ENCODE measurements at places on chromosomes 1 and 21.

GRCh38 chr1:11470912-11471311 lies 8.0 kb upstream of the DISP3 start:
- DNase-seq, result no peak

- no peak for DNase-seq
These were observed 27.3 kb upstream of the CD84 start for GRCh38 chr1:160606611-160607010.

DNA sequence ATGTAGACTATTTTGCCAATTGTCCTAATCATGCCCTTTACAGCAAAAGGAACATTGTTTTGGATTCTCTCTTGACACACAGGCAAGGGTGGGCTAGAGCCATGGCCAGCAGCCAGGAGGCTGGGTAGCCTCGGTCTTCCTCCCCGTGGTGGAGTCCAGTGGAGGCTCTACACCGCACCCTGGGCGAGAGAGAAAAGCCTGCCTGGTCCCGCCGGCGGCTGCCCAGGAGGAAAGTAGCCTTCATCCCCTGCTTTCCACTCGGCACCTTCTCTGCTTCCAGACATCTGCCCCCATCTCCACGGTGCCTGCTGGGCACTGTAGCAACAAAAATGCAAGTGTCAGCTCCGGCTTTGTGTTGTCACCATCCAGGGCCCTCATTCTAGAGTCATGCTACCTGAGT lies 21.6 kb downstream of the PROK1 start:
- DNase-seq, result no peak

DNA sequence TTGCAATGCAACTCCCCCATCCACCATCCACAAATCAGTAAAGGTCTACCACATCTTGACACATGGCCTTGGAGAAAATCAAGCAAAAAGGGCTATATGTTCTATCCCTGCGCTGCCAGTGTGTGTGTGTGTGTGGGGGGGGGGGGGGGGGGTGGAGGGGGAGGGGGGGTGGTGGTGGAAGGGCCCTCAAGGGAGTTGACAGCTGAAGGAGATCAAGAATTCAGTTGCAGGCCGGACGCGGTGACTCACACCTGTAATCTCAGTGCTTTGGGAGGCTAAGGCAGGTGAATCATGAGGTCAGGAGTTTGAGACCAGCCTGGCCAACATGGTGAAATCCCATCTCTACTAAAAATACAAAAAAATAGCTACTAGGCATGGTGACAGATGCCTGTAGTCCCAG lies 37.6 kb upstream of the CLIC4 start:
- no peak for DNase-seq

- no peak for DNase-seq
These were observed 27.6 kb upstream of the ARHGAP29 start for GRCh38 chr1:94265011-94265422.

DNA sequence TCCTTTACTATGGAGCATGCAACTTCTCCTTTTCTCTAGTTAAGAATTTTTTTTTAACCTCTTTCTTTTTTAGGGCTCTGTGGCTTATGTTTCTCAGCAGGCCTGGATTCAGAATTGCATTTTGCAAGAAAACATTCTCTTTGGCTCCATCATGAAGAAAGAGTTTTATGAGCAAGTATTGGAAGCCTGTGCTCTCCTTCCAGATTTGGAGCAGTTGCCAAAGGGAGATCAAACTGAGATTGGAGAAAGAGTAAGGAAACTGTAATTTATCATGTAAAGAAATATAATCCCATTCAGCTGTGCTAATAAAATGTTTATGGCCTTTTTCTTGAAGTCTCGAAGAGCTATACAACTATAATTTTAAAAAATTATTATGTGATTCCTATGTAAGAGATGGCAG lies 70.1 kb downstream of the HSPA13 start:
- DNase-seq, result no peak

DNA sequence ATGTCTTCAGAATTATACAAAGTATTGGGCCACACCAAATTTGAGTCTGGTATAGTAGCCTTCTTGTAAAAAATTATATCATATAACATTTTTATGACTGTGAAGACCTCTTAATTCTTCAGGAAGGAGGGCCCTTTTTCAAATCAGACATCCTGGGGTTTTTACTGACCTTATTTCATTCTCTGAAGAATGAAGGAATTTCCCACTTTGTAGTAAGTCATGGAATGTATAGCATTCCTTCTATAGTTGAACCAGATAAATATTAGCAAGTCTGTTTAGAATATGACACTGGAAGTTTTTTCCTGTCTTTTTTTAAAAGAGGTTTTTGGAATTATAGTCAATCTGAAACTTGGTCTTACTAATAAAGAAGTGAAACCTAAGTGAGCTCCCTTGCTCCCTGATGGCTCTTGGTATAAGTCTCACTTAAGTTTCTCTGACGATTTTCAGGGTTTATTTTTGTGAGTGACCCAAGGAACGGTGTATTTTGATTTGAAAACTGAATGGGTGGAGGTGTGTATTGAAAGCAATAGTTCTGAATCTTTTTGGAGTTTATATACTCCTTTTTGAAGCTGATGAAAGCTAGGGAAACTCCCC lies 23.7 kb downstream of the SNX27 start:
- DNase-seq, result no peak

DNA sequence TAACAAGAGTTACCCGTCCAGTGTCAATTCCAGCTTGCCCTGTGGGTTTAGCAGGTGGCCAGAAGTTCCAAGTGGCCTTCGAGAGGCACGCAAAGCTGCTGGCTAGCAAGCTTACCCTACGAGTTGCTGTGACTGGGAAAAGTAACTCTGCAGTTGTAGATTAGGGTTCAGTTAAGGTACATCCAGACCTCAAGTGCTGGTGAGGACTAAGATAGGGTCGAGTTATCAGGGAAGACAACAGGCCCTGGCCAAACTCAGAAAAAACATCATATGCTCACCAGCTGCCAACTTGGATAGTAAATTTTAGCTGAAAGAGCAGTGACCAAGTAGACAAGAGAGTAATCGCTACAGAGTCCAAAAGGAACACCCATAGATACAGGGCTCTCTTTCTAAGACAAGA lies 27.7 kb upstream of the LRRC7 start:
- no peak for DNase-seq

GRCh38 chr1:21289700-21290545 lies at the start of gene ECE1:
Gene ECE1 (minus strand): TSS chr1:21290463. CDS start chr1:21290414, 49 bp downstream.
- peak; percentile 47 for DNase-seq

GRCh38 chr1:76090283-76091203 lies 16.0 kb downstream of the ST6GALNAC3 start:
- no peak for DNase-seq

DNA sequence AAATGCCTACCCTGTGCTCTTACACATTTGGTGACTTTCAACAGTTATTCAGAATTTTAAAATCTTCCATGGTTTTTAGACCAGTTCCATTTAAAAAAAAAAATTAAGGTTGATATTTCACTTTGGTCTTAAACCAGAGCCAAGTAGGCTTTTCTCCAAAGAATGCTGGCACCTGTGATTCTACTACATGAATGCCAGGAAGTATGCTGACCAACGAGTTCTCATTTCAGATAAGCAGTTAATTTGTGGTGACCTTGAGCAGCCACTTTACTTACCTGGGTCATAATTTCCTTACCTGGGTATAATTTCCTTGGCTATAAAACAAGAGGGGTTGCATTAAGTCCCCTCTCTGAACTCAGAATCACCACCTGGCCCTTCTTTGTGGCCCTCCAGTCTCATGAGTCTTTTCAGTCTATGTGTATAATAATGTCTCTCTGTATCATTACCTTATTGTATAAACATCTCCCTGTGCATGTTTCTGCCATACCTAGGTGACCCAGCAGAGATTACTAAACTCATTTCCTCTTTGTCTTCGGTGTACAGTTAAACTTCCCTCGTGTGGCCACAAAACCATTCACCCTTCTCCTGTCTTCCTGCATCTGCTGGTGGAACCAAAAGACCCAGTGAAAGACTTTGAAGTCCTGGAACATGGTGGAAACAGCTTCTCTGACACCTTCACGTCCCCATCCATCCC lies 139.1 kb upstream of the DPT start:
- no peak for DNase-seq

DNA sequence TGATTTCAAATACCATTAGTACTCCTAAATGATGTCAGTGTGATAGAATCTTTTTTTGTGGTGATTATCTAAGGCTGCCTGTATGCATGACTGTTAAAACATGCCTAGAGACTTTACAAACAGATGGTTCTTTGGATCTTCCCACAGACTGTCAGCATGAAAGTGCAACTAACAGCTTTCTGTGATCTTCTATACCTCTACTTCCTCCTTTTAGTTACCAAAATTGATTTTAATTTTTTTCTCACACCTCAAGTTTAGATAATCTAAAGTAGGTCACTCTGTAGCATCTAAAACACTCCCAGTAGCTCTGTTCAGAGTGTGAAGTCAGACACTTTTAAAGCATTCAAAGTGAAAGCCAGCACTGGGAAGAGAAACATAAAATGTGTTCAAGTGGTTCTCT lies 534.5 kb downstream of the PTPRC start:
- DNase-seq, result no peak

- no peak for DNase-seq
These were observed 164.0 kb upstream of the KLHDC7A start for GRCh38 chr1:18316764-18317163.

GRCh38 chr1:170967042-170967910 lies 31.9 kb downstream of the MROH9 start:
- no peak for DNase-seq

GRCh38 chr1:147549526-147549925 lies 8.2 kb downstream of the BCL9 start:
- DNase-seq, result no peak

GRCh38 chr1:198935306-198935921 lies 296.6 kb downstream of the PTPRC start:
- no peak for DNase-seq

DNA sequence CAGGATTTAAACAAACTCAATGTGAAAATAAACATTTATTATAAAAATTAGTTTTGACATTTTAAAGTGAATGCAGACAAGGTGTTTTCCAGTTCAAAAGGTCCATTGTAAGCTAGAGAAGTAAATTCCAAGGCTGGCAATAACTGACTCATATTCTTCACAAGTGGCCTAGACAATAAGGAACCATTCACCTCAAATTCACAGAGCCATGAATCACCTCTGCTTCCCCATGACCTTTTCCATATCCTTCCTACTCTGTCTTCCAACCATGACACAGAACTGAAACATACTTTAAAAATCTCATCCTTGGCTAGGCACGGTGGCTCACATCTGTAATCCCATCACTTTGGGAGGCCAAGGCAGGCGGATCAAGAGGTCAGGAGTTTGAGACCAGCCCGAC lies 24.8 kb downstream of the F11R start:
- no peak for DNase-seq

DNA sequence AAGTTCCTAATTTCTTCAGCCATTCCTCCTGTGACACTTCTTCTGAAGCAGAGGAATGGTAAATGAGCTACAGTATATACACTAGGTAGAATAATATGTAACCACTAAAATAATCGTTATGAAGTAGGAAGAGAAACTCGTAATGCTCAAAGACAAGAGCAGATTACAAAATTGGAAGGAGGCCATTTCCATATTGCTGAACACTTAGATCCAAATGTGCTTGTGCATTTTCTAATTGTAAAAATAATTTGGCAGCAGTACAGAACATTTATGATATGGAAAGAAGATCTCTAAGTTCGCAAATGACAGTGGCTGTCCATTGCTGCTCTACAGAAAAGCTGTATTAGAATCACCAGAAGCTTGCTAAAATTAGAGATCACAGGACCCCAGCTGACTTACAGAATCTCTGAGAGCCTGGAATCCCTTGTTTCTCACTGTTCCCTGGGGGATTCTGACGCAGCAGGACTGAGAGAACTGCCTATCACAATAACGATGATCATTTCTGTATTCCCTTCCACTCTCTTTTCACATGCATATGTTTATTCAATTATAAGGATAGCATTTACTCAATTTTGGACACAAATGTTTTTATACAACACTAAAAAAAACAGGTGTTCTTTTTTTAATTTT lies 242.1 kb downstream of the OMA1 start:
- DNase-seq, result no peak

- no peak for DNase-seq
These were observed 38.3 kb downstream of the USP25 start for GRCh38 chr21:15768045-15768601.

DNA sequence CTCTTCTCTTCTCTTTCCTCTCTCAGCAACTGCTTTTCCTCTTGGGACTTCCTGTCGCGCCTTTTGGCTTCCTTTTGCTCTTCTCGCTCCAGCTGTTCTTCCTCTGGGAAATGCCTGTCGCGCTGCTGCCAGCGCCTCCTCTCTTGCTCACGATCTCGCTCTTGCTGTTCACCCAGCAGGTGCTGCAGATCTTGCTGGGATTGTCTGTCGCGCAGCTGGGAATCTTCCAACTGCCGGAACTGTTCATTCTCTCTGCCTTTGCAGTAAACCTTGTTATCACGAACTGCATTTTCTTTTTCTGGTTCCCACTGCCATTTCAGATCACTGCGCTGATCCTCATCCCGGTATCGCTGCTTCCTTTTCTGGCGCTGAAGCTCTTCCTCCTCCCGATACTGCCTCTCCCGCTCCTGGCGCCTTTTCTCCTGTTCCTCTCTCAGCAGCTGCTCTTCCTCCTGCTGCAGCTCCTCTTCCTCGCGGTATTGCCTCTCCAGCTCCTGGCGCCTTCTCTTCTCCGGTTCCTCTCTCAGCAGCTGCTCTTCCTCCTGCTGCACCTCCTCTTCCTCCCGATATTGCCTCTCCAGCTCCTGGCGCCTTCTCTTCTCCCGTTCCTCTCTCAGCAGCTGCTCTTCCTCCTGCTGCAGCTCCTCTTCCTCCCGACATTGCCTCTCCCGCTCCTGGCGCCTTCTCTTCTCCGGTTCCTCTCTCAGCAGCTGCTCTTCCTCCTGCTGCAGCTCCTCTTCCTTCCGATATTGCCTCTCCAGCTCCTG lies 5.8 kb downstream of the TCHH start:
- DNase-seq, result no peak

- no peak for DNase-seq
These were observed 21.3 kb upstream of the C1orf105 start for GRCh38 chr1:172398970-172399755.

DNA sequence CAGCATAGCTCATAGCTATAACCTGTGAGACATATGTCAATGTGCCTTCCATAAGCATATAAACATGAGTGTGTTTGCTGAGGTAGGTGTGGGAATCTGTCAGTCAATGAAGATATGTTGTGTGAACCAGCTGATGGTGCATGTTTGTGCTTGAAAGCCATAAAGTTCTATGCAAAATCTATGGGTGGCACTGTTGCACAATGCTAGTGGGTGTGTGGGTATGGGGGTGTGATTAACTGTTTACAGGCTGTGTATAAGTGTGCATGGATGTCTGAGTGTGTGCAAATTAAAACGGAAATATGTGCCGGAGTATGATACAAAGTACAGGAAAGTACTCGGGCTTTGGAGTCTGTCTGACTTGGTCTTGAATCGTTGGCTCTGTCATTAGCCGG lies 1.0 kb upstream of the ATP2B4 start:
- no peak for DNase-seq

DNA sequence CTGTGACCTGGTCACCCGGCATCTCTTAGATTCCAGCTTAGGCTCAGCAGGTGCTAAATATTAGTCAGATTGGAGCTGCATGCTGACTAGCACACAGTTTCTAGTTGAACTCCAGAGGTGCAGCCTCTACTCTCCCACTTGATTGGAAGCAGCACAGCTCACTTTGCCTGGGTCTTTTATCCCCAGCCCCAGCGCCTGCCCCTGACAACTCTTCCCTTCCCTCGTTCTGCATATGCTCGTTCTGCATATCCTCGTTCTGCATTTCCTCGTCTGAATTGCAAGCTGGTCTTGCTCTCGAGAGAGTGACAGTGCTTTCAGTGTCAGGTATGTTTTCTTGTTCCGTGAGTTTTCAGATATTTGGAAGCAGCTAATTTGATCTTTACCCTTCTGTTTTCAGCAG lies 11.7 kb downstream of the COL18A1 start:
- DNase-seq, result no peak

Data from GM12892 (cell line).